ENCODE measurements at places on chromosomes 5 and 9. TPM values are rescaled to one million over a fixed set of nuclear protein-coding genes. Genes with fewer than 3 reads are reported as not detected.

Gene ZDHHC11B
- total RNA-seq, result not detected

Gene F12
- total RNA-seq, result not detected

Gene MAMDC2
- total RNA-seq, result 4.7 TPM

Gene SNCB
- not detected for total RNA-seq
